Activated naive CD8-positive, alpha-beta T cell treated with anti-CD3 and anti-CD28 coated beads, Interleukin-2, amount 10 ng/mL, durations not matched to agents 7 days and 5 days (primary cell): ENCODE measurements at places on chromosomes 3 and 15.

- no peak for DNase-seq
Measured at GRCh38 chr3:24420224-24420623, 74.4 kb downstream of the THRB start.

- DNase-seq: no peak
Measured at GRCh38 chr15:68598171-68599152, 19.7 kb downstream of the CORO2B start.

GRCh38 chr3:137460944-137461343 lies 303.2 kb upstream of the SOX14 start:
- DNase-seq: no peak

- no peak for DNase-seq
Measured at GRCh38 chr3:183779896-183780465, 45.4 kb downstream of the MAP6D1 start.
